Activated naive CD4-positive, alpha-beta T cell treated with anti-CD3 and anti-CD28 coated beads for 36 hours (primary cell): ENCODE measurements at places on chromosomes 6 and 20.

GRCh38 chr6:154488802-154489437 is 21.6 kb downstream of the CNKSR3 start:
- DNase-seq = no peak

- no peak for DNase-seq
Measured at GRCh38 chr20:52589251-52589812, 382.8 kb upstream of the TSHZ2 start.

DNA sequence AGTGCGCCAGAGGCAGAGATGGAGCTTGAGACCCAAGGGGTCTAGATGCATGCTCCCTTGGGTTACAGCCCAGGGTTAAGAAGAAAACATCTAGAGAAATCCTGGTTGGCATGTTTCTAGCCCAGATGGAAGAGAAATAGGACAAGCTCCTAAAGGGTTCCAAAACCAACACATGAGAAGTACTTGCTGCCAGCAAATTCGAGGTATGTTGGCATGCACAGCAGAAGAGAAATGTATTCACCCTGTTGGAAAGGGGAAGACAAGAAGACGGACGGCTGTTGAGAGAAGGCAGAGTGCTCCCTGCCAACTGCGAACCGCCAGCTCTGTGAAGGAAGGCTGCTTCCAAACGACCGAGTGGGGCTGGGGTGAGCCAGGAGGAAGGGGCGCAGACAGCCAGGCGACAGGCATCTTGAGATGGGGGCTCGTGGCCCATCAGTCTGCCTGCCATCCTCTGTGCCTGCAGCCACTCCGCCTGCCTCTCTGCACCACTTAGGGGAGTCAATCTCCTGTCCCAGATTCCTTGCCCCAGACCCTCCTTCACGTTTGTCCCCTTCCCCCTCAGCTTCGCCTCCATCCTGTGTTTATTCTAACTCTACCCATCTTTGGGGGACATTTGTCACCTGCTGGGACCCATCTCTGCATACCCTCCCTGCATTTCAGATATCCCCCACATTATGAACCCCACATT is 249.2 kb downstream of the CDC5L start:
- no peak for DNase-seq

GRCh38 chr6:138803861-138804260 is 8.0 kb downstream of the ECT2L start:
- DNase-seq = no peak

DNA sequence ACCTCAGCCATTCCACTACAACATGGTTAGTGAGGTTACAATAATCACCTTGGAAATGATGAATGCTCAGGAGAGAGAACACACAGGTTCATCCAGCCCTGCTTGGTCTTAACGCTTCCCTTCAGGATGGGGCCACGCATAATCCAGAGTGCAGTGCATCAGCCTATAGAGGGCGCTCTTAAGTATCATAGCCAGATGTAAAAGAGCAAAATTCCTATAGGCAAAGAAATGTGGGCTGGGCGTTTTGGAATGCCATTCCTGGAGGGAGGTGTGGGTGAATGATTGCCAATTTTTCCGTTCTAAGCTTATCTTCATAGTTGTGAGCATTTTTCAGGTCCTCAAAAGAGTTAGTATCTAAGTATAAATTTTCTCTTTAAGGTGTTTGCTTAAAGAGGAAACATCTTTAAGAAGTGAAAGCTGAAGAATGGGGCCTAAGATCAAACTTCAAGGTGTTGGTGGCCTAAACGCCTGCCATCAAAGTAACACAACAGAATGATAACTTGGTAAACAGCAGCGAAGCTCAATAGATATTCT is 1.8 kb downstream of the RIPOR2 start:
- peak; percentile 67 for DNase-seq

GRCh38 chr6:127586372-127586771 is 9.4 kb downstream of the C6orf58 start:
- DNase-seq = peak; percentile 5

DNA sequence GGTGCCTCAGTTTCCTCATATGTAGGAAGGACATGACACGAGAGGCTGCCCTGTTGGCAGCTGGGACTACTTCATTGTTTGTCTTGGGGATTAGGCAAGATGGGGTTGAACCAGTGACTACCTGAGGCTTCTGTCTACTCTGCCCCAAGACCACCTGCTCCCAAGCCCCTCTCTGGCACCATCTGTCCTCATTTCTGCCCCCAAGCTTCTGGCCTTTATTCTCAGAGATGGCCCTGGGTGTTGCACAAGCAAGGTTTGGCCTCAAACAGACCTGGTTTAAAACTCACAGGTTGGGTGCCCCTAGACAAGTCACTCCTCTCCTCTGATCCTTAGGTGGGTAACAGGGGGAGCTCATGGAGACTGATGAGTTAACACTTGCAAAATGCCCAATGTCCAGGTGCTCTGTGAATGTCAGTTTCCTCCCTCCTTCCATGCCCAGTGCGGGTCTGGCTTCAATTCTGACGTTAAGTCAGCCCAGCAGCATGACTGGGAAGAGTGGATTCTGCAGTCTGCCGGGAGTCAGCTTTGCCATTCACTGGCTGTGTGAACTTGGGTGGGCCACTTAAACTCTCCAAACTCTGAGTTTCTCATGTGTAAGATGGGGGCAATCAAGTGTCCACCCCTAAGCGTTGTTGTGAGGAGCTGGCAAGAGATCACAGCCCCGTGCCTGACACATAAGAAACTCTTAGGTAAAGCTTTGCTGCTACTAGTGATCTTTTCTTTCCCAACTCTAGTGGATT is 84.5 kb upstream of the TOX2 start:
- DNase-seq = no peak

DNA sequence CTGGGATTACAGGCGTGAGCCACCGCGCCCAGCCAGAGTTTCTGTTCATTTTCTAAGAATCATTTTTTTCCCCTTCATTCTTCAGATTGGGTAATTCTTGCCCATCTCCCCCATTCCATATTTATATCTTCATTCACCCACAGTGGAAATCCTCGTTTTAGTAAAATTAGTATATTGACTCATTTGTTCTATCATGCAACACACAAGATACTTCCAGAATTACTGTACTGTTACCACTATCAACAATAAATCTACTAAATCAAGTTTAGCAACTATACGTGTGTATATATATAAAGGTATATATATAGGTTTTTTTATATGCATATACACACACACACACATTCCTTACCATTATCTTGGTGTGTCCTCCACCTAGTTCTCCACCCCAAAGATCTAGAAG is 41.2 kb upstream of the KCNG1 start:
- DNase-seq = no peak

- no peak for DNase-seq
Measured at GRCh38 chr6:42401613-42401951, 50.1 kb downstream of the TRERF1 start.

- DNase-seq = no peak
Measured at GRCh38 chr6:140355476-140355875, 981.0 kb upstream of the CITED2 start.

DNA sequence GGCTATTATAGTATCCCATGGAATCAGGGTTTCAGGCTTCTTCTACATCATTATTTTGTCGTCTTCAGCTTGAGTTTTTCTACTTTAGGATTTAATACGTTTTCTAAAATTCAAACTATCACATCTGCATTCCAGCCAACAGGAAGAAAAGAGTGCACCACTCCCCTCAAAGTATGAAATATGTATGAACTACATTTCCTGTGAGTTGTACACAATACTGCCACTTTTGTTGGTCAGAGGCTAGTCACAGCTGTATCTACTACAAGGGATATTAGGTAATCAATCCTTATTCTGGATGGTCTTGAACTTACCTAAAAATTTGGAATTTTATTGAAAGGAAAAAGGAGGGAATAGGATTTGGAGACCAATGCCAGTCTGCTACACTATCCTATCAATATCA is 235.6 kb upstream of the TBX18 start:
- no peak for DNase-seq

DNA sequence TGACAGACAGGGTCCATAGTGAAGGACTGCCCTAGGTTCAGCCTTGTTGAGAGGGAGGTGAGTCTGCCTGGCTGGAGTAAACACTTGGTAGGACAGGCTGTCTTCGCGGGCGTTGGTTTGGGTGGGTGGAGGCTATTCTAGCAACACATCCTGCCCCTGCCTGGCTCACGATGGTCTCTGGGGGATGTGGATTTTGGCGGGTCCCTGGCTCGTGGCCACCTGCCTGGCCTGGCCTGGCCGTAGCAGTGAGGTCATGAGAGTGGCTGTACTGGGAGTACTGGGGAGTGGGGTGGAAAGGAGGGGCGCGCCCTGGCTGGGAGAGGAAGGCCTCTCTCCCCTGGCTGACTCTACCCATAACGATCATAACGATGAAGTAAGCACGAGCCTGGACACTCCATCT is 30.2 kb upstream of the MRPS18A start:
- DNase-seq = no peak

DNA sequence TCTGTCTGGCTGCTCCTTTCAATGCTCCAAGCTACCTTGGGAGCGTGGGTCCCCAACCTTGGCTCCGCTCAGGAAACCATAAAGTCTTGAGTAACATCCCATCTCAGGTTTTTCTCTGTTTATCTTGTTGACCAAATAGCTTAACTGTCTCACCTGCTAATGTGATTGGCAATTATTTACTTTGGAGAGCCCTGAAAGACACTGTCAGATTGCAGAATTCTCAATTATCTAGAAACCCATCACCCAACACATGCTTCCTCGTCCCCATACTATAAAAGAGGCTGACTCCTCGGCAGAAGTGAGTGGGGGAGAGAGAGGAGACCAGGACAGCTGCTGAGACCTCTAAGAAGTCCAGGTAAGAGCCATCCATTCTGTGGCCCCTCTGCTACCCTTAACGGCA is at the start of gene BPIFA1:
Gene BPIFA1 (plus strand): TSS at position 301 of the 400 bp plus-strand sequence. CDS start 1,716 bp downstream, outside the sequence.
- DNase-seq = no peak

DNA sequence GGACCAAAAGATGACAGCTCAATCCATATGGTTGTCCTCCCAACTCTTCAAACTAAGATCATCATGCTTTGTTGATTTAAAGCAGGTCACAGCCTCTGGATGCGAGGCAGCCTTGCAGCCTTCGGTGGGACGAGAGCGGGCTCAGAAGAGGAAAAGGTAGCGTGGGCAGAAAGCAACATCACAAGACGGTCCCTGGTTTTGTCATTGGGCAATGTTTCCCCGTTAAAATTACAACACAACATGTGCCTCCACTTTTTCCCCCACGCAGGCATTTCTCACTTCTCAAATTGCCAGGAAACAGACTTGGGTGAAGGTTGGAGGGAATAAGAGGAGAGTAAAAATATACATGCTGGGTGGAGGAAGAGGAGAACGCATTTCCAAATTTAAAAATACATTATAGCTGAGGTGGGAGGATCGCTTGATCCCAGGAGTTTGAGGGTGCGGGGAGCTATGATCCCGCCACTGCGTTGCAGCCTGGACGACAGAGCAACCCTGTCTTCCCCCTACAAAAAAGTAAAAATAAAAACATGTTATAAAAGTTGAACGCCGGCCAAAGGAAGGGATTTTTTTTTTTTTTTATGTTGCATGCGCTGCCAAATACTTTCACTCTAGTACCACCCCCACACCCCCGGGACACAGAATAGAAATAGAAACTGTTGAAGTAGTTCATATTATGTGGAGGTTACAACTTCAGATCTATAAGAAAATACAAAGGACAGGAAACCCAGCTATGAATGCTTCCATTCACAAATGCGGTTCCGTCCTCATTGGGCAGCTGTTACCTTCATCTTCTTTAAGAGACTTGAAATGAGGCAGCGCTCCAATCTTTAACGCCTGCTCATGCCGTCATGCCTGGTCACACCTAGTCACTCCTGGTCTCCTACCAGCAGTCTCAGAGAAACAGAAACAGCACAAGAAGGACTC is 13.9 kb upstream of the NAA20 start:
- DNase-seq = peak; percentile 70

- DNase-seq = peak; percentile 54
Measured at GRCh38 chr20:45445805-45446562, 23.6 kb upstream of the WFDC2 start.

DNA sequence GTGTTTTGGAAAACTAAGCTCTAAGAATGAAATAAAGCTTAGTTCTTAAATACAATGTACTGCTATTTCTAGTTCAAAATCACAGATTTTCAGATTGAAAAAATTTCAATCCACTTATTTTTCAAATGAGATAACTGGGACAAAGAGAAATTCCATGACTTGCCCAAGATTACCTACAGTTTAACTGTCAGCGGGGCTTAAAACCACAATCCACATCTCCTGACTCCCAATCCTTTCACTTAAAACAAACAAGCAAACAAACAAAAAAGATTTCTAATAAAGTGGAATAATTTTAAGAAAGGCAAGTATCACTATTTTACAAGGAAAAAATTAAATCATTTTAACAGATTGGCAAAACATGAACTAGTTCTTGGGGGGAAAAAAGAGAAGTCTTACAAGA is 4.2 kb downstream of the PHIP start:
- DNase-seq = no peak

GRCh38 chr6:28947831-28948270 is 24.1 kb upstream of the TRIM27 start:
- DNase-seq = no peak

- peak; percentile 20 for DNase-seq
Measured at GRCh38 chr20:52869698-52870501, 102.3 kb upstream of the TSHZ2 start.

DNA sequence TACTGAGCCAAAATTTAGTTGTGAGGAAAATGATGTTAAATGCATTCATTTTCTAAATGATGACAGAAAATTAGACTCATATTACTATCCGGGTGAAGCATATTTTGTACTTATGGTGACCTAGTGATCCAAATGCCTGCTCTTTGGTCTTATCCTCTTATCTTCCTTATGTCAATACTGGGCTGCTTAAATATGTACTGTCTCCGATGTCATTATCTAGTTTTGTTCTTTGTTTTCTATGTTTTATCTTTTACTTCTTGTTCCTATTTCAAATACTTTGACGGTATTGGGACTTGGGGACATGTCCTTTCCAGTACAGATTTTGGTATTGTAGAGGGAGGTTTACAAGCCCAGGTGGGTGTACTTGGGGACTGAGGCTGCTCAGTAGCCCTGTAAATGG is 124.6 kb upstream of the ESR1 start:
- DNase-seq = no peak

GRCh38 chr6:6685249-6686040 is 96.9 kb downstream of the LY86 start:
- no peak for DNase-seq

DNA sequence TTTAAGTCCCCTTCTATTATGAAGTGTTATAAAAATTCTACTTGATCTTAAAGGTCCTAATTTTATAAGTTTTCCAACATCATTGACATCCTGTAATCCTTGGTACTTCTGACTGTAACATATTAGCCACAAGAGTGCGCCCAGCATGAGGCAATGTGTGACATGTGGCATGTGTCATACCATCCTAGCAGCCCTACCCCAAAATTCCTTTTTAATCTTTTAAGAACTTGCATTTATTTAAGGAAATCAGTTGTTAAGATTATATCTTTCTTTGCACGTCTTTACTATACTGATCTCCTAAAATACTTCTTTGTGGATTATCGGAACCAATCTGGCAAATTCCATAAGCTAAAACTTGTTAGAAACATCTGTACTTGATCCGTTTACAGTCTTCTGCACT is 167.1 kb upstream of the SLC24A3 start:
- no peak for DNase-seq

GRCh38 chr6:129634411-129635230 is 75.4 kb downstream of the ARHGAP18 start:
- DNase-seq = no peak
